Choroid plexus epithelial cell (primary cell): ENCODE measurements at places on chromosomes 12 and 14.

DNA sequence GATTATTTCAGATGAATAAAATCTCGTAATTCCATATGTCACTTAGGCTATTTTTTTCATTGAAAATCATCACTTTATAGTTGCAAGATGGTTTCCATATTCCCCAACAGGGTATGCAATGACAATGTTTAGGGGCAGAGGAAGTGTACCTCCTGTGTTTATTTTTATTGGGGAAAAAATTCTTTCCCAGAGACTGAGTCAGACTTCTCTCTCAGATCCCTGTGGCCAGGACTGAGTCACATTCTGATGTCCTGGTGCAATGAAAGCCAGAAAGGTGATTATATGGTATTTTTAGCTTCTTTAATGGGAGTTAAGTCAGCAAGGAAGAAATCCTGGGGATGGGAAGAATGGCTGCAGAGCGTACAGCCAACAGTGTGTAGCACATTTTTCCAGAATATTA is 196.9 kb upstream of the ALG10 start:
- peak; percentile 19 for DNase-seq

- DNase-seq: no peak
Observed at GRCh38 chr12:41962171-41962572, 182.5 kb downstream of the GXYLT1 start.

GRCh38 chr14:67883717-67884116 is 64.1 kb downstream of the RAD51B start:
- peak; percentile 43 for DNase-seq

DNA sequence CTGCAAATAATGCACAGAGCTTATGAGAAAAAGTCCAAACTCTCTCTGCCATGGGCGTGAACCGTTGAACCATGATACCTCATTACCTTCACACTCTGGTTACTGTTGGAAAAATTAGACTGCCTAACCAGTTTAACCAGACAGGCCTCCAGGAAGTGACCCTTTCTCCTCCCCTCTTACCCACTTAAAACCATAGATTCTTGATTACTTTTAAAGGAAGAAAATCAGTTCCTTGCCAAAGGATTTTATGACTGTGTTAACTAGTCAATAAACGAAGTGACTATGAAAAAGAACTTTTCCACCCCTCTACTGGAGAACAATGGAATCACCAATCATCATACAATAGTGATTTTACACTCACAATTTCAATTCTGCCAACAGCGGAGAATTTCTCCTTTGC is 254.0 kb upstream of the ATP2B1 start:
- DNase-seq: no peak

DNA sequence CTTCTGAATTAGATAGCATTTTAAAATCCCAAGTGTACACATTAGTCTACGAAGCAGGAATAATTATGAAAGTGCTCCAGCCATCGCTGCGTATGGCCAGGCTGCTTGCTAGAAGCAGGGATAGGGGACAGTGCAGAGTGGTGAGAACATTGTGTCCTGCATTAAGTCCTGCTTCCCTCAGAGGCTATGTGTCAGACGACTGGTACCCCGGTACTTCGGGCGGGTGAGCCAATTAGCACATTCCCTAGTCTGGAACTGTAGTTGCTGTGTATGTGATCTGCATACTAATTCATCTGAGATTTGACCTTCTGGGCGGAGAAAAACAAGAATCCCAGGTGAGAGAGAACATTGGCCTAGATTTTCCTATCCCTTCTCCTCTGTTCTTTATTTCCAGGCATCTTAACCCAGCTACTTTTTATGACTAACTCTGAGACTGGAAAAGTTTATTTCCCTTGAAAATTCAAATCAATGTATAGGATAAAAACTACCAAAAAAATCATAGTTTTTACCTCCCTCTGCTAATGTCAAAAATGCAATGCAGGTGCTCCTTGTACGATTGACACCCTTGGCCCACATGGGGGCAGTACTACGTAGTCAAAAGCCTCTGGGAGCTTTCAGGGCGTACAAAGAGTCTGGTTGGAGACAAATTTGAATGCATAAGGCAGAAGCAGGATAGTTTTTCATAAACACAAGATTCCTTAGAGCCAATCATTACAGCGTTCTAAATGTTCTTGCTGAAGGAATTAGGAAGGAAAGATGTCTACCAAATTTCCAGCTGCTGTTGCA is 764.3 kb downstream of the NOVA1 start:
- DNase-seq: peak; percentile 80

DNA sequence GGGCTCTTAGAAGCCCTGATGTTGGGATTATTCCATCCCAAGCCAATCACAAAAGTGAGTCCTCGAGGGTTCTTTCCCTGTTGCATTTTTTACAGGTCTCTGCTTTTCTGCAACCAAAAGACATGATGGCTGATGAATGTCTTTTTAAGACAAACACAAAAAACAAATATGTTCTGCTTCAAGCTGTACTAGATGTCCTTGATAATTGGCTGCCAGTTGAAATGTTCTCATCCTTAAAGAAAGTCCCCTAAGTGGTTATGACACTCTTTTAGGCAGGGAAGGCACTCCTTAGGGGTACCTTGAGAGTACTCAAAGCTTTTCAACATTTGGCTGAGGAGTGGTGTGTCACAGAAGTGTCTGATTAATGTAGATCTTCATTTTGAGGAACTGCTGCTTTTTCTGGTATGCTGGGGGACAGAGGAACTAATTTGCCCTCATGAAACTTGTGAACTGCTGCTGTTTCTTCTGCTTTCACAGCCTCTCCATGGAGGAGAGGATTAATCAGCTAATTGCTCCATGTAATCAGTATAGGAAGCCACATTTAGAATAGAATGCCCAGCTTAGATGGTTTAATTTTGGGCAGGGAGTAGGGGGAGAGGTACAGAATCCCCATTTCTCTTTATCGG is 22.8 kb upstream of the IGF1 start:
- DNase-seq: no peak

GRCh38 chr12:53757101-53757770 is 5.5 kb upstream of the CISTR start:
- DNase-seq: peak; percentile 78

- DNase-seq: peak; percentile 54
Observed at GRCh38 chr14:64580467-64580866, 30.7 kb downstream of the PPP1R36 start.

- DNase-seq: peak; percentile 27
Observed at GRCh38 chr12:122003651-122004611, 17.8 kb upstream of the BCL7A start.

- DNase-seq: no peak
Observed at GRCh38 chr12:122413516-122414404, 8.7 kb downstream of the CLIP1 start.

DNA sequence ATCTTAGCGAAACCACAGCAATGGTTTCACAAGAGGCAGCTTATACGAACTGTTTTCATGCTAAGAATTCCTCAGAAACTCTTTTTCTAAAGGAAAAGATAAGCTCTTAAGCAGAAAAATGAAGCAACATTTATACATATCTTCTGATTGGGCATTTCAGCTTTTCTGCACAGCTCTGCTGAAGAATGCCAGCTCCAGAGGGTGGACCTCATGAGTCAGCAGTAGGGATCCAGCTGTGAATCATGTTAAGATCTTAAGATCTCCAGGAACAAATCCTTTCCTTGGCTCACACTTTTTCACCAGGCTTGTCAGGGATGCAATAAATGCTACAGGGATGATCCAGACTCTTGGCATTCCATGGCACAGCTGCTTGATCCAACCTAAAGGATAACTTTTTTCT is 477.1 kb upstream of the CCDC196 start:
- DNase-seq: peak; percentile 87

DNA sequence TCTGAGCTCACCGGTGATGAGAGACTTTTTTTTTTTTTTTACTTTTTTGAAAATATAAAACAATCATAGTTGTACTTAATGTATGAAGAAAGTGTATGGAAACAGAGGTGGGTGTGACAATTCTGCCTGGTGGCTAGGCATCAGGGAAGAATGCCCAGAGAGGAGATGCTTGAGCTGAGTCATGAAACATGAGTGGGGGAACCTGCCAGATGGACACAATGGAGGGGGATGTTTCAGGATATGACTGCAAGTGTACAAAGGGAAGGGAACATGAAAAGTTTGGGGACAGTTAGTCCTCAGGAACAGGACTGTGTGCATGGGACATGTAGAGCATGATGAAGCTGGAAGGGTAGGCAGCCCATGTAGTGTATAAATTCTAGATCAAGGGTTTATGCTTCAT is 274.2 kb upstream of the E2F7 start:
- DNase-seq: no peak

DNA sequence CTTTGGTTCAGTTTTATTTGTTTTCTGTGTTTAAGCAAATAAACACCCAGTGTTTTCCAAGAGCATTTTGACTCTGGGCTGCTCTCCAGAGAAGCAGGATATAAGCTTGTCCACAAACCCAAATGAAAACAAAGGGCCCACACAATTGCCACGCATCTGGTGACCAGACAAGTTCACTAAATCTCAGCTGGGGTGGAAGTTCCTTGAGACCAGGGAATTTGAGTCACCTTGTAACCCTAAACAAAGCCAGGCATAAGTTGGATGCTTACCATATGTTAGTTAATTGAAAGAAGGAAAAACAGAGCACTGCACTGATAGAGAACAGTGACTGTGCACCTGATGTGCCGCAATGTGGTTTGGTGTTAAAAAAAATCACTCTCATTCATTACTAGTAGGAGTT is 1.6 kb upstream of the TXNRD1 start:
- peak; percentile 82 for DNase-seq

DNA sequence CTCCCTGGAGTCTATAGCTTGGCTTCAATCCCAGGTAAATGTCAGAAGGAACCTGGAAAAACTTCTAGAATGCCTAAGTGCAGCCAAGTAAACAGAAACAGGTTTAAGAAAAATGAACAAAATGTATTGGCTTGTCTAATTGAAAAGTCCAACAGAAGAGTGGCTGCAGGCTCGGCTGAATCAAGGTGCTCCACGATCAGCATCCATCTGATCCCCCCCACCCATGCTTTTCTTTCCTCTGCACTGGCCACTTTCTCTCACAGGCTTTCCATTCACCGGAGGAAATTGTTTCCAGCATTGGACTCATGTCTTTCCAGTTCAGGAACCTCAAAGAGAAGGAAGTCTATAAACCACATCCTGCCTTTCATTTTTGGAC is 42.0 kb upstream of the C14orf180 start:
- no peak for DNase-seq

DNA sequence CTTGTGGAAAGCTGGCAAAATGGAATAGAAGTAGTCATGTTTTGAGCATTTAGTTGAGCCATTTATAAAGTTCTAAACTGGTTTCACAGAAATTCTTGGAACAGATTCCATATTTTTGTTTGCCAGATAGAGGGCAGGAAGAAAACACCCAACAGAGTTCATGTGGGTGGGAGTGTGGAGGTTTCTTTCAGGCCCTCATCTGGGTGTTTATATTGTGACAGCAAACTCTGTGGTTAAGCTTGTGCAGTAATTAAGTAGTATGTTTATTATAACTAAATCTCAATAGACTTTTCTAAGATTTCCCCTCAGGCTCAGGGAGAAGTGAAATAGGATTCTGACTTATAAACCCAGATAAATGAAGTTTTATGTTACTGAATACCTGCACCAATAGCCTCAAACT is 57.4 kb downstream of the SPPL3 start:
- peak; percentile 17 for DNase-seq

DNA sequence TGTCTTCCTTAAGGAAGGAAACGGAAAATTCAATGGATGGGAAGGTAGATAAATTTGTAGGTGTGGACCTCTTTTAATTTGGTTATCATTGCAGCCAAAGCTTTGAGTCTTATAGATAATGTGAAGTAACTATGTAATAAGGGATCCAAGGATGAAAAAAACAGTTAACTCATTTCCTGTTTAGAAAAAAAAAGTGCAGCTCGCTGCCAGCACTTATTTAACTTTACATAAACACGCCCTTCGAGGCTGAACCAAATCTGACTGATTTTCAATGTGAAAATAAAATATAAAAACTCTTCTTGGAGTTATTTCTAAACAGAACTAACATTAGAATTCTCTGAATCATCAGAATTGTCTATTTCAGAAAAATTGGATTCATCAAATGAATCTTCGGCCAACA is 7.0 kb downstream of the NUBPL start:
- DNase-seq: peak; percentile 67

GRCh38 chr14:22800346-22800745 is 14.9 kb downstream of the SLC7A7 start:
- DNase-seq: no peak

- no peak for DNase-seq
Observed at GRCh38 chr12:31201382-31201781, 124.6 kb downstream of the SINHCAF start.

DNA sequence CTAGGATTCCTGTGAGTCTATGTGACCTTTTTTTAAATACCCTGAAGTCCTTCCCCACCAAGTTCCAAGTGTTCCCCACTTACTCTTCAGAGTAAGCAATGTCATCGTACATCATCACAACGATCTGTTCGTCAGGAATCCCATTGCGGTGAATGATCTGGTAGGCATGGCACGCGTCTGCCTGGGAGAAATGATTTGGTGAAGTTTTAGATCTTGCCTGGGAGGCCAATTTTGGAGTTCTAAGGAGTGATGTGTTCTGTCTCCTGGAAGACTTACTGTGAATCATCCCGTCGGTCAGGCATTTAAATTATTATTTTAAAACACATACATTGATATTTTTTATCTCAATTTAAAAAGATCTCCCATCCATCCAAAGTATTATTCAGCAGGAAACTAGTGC is 29.8 kb downstream of the LGMN start:
- DNase-seq: no peak

GRCh38 chr12:68561830-68562229 is 48.9 kb upstream of the RAP1B start:
- no peak for DNase-seq

GRCh38 chr14:76924371-76925096 is 98.3 kb downstream of the LRRC74A start:
- peak; percentile 58 for DNase-seq

- DNase-seq: no peak
Observed at GRCh38 chr12:71704920-71705319, 19.0 kb downstream of the TMEM19 start.

DNA sequence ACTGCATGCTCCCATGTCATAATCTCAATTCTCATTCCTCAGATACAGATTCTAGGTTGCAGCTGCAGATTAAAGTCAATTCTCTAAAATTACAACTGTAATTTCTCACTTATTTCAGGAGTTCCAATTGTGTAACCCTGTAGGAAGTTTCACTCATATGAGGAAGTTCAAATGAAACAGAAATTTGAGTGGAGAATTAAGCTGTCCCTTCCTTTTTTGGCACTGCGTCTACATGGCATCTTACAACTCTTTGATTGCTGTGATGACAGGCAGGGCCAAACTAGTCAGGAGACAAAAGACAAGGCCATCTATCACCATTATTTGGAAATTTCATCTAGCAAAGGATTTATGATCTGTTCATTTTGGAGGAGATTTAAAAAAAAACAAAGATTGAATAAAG is 13.3 kb upstream of the GRIP1 start:
- no peak for DNase-seq

DNA sequence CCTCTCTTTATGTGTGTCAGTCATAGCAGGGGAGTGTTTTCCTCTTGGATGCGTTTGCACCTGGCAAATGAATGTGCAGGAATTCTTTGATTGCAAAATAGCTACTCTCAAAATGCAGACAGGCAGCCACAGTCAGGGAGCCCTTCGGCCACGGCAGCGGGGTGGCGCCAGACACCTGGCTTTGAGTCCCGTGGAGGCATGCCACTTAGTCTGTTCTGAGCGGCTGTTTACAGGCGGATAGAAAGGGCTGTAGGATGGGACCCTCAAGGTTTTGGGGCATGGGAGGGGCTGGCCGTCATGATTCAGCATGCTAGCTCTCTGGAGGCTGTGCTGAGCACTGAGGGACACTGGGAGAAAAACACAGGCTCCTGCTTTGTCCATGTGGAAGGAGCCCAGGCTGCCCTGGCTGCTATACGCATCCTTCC is 117.1 kb downstream of the SLC25A47 start:
- DNase-seq: peak; percentile 69

- DNase-seq: no peak
Observed at GRCh38 chr12:75842090-75842489, 189.5 kb downstream of the PHLDA1 start.

GRCh38 chr12:7933255-7933726 is 2.7 kb downstream of the SLC2A3 start:
- DNase-seq: peak; percentile 99
